ENCODE measurements at places on chromosomes 7 and 10.
A peak's percentile ranks its signal among the peaks of the same experiment; 100 is the strongest.

GRCh38 chr10:117175215-117175900 lies 21.9 kb upstream of the KCNK18 start:
- DNase-seq: no peak

DNA sequence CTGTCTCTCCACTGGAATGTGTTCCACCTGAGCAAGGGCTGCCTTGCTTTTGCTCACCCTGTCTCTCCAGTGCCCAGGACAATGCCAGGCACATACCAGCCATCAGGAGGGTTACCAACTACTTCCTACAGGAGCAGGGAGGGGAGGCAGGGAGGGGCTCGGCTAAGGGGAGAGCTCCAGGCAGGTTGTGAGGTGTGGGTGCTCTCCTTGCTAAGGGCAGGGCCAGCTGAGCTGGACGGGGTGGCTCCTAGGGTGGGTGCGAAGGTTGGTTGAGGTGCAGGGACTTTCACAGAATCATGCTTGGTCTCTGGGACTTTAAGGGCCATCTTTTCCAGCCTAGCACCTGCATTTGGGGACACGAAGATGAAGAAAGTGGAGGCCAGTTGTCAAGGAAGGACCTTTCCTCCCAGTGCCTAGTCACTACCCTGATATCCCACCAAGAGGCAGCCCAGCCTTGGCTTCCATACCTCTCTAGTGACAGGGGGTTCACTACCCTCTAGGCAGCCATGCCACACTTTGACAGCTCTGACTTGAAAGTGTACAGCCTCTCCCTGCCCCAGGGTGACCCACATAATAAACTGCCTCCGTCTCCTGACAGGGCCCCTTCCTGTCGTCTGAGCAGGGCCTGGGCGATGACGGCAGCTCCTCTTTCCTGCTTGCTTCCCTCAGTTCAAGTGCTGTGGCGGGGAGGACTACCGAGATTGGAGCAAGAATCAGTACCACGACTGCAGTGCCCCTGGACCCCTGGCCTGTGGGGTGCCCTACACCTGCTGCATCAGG lies 46.5 kb downstream of the TSPAN15 start:
- no peak for DNase-seq

DNA sequence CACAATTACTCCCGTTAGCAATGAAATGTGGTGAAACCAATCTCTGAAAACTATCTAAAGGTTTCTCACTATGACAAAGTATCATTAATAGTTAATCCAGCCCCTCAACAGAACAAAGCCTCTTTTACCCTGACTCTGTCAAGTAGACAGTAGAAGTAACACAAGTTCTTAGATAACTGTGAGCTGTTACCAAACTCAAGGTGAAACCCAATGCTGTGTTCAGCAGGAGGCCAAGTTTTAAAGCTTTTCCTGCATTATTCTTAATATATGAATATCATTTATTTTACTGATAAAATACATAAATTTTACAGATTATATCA lies 109.1 kb downstream of the SRPK2 start:
- DNase-seq: no peak

GRCh38 chr7:56115852-56116538 lies at the start of gene NUPR2:
Gene NUPR2 (minus strand): TSS chr7:56116417. CDS start chr7:56116314, 103 bp downstream.
- DNase-seq: no peak

DNA sequence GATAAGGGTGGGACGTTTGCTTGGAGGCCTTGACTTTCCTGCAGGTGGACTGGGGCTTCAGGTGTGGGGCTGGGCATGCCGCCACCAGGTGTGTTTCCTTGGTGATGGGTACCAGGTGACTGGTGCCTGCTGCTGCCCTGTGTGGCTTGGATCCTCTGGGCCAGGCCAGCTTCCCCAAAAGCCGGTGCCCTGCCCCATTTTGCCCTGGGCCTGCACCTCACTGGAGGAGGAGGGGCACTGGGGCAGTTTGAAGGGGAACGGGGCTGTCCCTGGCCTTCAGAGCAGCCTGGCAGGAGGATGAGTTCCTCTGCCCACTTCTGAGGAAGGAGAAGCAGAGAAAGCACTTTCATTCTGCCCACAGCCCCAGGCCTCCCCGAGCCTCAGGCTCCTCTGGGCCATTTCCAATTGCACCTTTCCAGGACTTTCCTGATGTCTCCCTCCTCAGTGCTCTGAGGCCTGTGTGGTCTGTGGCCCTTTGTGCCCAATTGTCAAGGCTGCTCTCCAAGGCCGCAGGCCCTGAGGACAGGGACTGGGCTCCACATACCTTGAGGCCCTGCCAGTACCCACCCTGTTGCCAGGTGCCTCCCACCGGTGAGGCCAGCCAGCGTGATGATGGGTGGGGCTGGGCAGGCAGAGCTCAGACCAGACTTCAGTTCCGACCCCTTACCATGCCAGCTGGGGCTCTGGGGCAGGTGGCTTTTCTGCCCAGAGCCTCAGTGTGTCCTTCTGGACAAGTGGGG lies 25.3 kb upstream of the SMARCD3 start:
- DNase-seq: no peak

GRCh38 chr10:104349623-104350126 lies 4.0 kb upstream of the CFAP58 start:
- no peak for DNase-seq

GRCh38 chr7:133265821-133266220 lies 12.9 kb downstream of the EXOC4 start:
- no peak for DNase-seq

GRCh38 chr7:113519472-113519871 lies 399.3 kb downstream of the PPP1R3A start:
- no peak for DNase-seq

DNA sequence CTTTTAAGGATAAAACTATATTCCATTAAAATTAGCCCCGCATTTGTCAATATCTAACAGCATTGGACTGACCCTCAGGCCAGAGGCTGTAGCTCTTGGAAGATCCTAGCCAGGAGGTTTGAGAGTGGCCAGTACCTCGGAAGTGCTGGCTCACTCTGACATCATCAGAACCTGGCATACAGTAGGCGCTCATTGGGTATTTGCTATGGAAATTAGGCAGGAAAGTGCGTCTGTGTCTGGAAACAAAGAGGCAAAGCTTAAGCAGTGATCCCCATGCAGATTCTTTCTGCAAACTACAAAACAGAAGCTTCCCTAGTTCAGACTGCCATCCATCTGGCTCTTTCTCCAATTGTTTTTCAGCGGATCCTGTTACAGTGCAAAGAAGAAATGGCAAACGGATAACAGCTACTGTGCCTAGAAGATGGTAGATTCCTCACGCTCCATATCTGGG lies 1.7 kb upstream of the PRKCQ start:
- no peak for DNase-seq

GRCh38 chr7:70586822-70587221 lies 545.1 kb upstream of the GALNT17 start:
- no peak for DNase-seq

DNA sequence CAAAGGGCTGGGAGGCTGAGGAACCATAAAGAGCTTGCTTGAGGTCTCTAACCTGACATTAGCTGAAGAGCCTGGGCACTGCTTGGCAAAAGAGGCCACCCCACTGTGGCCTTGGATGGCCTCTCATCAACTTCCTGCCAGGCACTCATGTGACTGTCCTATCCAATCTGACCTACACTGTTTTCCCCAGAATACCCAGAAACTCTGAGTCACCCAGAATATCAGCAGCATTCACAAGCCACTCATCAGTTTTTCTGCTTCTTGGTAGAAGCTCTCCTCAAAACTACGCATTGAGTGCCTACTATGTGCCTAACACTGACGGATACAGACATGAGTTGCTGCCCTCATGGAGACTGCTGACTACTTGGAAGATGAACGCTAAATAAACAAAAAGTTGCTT lies 4.1 kb upstream of the NT5C2 start:
- no peak for DNase-seq

DNA sequence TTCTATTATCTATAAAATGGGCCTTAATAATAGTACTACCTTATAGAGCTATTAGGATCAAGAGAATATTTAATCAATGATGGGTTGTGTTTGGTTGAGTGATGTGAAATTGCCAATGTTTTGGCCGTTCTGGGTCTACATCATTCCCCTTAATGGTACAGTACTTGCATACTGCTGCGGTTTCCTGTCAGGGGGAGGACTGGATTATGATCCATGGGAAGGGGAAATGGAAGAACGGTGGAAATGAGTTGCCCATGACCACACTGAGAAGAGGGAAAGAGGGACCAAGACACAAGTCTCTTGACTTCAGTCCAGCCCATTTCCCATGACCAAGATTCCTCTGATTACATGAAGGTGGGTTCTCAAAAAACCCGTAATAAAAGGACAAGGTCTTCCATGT lies 999 bp upstream of the MRPS24 start:
- no peak for DNase-seq

DNA sequence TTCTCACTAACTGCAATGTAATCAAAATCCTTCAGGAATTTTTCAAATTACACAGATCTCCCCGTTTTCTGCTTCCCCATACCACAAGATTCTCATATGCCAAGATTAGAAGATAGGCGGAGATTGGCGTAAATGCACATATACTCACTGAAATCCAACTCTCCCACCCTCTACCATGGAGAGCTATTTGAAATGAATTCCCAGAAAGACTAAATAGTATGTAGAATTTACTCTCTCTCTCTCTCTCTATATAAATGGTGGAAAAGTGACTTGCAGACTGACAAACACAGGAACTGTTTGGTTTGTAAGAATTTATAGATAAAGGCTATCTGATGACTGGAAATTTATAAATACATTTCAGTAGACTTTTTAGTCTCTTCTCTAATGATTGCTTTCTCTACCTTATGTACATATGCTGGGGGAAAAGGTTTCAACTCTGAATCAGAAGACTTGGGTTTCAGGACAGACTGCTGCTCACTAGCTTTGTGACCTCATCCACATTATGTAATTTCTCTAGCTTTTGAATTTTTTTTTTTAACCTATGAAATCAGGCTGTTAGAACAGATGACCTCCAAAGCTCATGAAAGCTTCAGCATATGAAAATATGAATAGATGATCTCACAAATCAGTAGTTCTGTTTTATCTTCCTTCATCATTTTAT lies 67.8 kb upstream of the CSTF2T start:
- DNase-seq: no peak

GRCh38 chr10:120368338-120368737 lies 88.7 kb upstream of the PLPP4 start:
- DNase-seq: no peak

DNA sequence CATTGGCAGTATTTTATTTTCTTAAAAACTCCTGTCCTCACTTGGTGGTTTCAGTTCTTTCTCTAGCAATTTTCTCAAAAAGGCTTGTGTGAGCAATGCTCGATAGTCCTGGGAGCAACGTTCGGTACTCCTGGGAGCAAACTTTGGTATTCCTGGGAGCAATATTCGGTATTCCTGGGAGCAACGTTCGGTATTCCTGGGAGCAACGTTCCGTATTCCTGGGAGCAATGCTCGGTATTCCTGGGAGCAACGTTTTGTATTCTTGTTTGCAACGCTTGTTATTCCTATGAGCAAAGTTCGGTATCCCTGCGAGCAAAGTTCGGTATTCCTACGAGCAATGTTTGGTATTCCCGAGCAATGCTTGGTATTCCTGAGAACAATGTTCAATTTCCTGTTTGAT lies 362.0 kb upstream of the ADARB2 start:
- DNase-seq: no peak

DNA sequence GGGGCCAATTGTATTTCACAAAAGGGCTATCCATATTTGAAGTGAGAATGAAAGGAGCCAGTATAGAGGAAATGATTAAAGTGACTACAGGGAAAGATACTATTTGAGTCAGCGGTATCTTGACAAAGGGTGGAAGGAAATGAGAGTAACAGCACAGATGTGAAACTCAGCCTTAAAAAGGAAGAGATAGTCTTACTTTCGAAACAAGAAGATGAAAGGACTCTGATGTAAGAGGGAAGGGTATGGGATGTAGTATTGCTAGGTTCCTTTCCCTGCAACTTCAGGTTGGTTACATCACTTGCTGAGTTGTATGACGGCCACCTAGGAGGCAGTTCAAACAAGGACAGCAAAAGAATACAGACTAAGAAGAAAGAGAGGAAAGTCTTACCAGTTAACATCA lies 13.7 kb downstream of the CISD1 start:
- no peak for DNase-seq

GRCh38 chr10:107415446-107415845 lies 250.9 kb upstream of the SORCS1 start:
- DNase-seq: no peak

GRCh38 chr7:26860361-26860760 lies 4.0 kb downstream of the SKAP2 start:
- DNase-seq: peak; percentile 59

DNA sequence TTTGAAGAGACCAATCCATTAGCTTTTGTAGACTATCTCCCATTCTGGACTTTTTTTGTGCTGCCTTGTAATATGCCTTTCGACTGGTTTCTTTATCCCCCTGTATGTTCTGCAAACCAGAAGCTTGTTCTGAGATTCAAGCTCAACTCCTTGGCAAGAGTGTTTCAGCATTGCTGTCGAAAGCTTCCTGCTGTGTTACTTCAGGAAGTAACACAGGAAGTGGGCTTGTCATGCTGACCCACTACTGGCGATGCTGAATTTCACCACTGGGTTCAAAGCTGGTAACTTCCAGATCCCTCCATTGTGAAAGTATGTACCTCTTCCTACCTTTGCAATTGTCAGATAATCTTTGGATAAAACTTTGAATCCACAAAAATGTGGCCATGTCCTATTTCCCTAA lies 57.9 kb upstream of the INSYN2A start:
- no peak for DNase-seq

- DNase-seq: no peak
These were observed 26.5 kb upstream of the CHST15 start for GRCh38 chr10:124119946-124120345.

DNA sequence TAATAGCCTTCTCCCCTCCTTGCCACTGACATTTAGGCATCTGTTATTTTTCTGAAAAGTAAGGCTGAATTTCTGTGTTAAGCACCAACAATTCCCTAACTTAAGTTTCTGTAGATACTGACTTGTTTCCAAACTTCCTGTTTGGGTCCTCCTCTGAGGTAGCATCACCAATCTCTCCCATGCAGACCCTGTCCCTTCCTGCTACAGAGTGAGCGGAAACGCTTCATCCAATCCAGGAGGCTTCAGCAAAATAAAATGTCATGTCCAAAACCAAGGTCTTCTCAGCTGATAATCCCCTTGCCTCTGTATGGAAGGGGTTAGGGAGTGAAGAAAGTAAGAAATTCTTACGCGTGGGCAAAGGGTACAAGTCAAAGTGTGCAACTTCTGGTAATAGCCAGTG lies 29.9 kb downstream of the XPNPEP1 start:
- no peak for DNase-seq

DNA sequence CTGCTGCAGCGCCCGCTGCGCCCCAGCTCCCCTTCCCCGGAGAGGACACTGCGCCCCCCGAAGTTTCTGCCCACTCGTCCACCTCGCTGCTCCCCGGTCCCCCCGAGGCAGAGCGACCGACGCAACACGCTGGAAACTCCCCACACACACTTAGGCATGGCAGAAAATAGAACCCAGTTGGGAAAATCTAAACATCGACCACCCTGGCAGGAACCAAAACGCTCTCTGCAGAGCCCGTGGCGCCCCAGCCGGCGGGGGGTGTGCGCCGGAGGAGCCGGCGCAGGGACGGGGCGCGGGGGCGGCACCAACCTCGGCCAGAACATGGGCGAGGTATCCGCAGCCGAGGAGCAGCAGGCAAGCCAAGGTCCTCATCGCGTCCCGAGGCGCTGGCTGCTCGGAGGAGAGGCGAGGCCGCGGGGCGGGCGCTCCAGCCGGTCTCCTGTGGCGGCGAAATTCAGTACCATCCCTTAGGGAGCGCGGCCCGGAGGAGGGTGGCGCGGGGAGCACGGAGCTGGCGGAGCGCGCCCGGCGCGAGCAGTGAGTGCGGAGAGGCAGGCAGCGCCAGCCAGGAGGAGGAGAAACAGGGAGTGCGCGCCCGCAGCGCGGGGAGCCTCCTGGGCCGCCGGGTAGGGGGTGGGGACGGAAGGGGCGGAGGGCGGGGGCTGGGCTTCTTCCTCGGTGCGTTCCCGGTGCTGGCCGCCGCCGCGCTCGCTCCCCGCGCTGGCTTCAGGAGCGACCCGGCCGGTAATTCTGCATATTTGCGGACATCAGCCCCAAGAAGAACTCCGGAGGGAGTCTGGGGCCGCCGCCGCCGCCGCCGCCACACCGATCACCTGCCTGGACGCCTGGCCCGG lies 789 bp downstream of the PDGFA start:
- peak; percentile 93 for DNase-seq
